ENCODE measurements at places on chromosomes 11 and 22.

- no peak for DNase-seq
Measured at GRCh38 chr11:129695571-129696308, 119.9 kb upstream of the TMEM45B start.

DNA sequence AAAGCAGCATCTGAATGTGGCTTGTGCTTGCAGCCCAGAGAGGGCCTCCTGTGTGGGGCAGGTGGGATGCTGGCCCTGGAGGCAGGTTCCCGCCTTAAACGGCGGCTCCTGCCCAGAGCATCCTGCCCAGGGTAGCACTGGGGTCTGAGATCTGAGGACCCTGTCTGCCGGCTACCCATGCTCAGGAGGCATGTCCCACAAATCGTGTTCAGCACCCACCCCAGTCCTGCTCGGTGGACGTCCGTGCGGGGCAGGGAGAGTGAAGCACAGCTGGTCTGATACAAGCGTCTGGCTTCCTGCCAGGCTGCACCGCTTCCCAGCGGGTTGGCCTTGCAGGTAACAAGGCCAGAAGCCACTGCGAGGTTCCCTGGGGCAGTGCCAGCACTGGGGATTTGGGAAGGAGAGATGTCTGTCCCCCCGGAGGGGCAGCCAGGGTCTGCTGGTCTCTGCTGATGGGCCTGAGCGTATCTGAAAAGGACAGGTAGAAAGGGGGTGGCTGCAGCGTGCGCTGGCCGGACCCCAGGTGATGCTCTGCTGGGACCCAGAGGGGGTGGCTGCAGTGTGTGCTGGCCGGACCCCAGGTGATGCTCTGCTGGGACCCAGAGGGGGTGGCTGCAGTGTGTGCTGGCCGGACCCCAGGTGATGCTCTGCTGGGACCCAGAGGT, 3.6 kb downstream of the TRABD start:
- no peak for DNase-seq

- DNase-seq, result no peak
Measured at GRCh38 chr22:30340911-30341685, 14.4 kb upstream of the TBC1D10A start.

DNA sequence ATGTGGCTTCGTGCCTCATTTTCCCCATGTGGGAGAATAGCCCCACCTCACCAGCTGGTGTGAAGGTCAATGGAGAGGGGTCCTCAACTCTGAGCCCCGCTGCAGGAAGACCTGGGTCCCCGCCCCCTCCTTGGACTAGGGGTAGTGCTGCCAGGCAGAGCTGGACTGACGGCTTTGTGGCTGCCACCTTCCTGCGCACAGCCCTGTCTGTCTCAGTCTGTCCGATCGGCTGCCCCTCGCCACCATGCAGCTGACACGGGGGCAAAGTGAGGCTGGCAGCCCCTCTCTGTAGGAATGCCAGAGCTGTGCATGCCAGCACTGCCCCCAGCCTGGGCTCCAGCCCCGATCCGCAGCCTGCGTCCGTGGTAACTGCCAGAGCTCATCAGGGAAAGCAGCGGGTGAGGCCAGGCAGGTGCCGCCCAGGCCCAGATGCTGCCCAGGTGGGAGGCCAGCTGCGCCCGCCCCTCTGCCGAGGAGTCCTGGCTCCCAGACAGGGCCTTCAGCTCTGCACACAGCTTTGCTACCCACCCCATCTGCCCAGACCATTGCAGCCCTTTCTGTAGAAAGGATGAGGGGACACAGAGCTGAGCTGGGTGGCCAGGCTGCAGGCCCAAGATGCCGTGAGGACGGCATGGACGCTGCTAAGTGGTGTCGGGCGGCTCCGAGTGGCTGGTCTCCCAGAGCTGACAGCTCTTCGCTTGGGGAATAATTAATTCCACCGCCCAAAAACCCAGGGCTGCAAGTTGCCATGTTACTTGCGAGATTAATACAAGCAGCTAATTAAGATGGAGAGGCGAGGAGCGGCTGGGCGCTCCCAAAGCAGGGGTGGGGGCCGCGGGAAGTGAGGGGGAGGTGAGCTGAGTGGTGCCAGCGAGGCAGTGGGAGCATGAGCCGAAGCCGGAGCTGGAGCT, 19.5 kb upstream of the FLRT1 start:
- no peak for DNase-seq

GRCh38 chr11:108632041-108632704, 32.7 kb upstream of the DDX10 start:
- DNase-seq, result no peak

DNA sequence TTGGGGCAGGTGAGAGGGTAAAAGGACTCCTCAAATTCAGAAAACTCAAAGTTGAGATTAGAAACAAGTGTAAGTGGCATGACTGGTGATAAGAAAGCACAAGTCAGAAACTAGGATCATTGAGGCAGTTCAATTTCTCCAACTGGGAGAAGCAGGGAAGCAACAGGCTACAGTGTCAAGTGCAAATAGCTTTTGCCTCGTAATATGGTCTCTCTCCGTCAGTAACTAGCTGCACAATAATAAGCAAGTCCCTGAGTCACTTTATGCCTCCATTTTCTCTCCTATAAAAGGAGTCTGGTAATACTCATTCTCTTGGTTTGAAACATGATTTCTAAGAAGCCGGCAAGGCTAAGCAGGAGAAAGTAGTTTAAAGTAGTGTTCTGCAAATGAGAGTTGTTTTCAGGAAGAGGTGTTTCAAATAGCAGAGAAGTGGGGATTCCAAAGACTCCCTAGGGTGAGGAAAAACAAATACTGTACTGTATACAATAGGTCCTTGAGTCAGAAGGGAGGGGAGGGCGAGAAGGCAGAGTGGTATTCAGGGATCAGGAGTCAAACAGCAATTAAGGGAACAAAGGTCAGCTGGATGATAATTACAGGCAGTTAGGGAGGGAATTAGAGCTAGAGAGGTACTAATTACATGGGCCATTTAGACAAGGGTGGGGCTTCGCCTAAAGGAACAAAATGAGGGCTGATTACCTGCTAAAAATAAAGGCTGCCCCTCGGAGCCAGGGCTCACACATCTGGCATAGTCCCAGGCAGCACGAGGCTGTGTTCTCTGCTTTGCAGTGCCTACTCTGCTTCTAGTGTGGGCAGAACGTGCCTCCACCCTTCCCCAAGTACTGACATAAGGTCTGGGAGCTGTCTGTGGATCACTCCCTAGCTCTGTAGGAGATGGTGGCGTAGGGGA, 96.0 kb upstream of the BDNF start:
- DNase-seq, result no peak

DNA sequence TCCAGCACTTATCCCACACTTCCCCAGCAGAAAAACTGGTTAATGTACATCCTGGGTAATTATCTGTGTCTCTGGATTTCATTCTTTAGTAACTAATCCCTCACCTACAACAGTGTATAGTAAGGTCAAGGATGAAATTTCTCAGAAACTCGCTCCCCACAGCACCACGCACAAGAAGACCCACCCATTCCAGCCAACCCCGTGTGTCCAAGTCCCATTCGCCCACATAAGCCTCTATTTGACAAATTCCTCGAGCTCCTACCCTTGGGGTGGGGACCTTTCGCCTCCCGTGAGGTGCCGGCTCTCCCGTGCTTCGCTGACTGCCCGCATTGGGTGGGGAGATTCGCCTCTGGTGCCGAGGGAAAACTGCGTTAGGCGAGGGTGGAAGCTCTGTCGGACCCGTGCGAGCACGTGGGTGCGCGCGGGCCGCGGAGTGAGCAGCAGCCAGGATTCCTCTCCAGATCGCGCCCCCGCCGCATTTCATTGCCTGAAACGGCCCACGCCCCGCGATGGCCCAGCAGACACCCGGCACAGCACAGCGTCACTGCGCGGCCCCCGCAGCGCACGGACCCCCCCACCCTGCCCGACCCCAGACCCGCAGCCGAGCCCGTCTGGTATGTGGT, 866 bp downstream of the EXPH5 start:
- DNase-seq, result no peak

- DNase-seq, result no peak
Measured at GRCh38 chr11:57303280-57303989, 21.3 kb downstream of the TNKS1BP1 start.

- no peak for DNase-seq
Measured at GRCh38 chr11:67006029-67006884, 16.7 kb upstream of the SYT12 start.
